Stimulated activated CD4-positive, alpha-beta T cell treated with anti-CD3 and anti-CD28 coated beads, TNF-alpha, amount 100 ng/mL, for 1 hour (primary cell): ENCODE measurements at places on chromosomes 2 and 18.

- no peak for DNase-seq
These were observed 41.3 kb downstream of the LHCGR start for GRCh38 chr2:48714245-48714644.

GRCh38 chr2:190759749-190760213 is 110.9 kb downstream of the NAB1 start:
- DNase-seq, result no peak

DNA sequence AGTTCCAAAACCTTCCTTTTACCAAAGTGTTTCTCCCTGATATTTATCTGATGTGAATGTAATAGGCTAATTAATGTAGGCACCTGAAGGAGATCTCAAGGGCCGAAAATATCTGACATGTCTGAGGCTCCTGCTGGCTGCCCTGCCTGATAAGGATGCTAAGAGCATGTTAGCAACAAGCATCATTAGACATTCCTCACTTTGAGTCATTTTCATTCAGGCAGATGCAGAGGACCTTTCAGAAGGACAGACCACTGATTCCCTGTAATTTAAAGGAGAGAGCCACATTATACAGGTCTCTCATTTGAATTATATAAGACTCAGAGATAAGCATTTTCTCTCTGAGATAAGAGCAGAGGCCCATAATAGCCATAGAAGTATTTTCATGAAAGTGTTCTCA is 222.4 kb upstream of the NCKAP5 start:
- DNase-seq, result no peak

- no peak for DNase-seq
These were observed 1947.6 kb upstream of the CELF4 start for GRCh38 chr18:39513186-39513585.

DNA sequence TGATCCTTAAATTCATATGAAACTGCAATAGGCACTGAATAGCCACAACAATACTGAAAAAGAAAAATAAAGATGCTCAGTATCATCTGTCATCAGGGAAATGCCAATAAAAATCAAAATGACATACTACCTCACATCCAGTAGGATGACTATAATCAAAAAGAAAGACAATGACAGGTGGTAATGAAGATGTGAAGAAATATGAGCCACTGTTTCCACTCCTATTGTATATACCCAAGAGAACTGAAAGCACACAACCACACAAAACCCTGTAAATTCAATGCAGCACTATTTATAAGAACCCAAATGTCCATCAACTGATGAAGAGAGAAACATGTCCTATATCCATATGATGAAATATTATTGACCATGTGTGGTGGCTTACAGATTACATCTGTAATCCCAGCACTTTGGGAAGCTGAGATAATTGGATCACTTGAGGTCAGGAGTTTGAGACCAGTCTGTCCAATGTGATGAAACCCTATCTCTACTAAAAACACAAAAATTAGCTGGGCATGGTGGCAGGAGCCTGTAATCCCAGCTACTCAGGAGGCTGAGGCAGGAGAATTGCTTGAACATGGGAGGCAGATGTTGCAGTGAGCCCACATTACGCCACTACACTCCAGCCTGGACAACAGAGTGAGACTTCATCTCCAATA is 39.9 kb downstream of the MAP3K2 start:
- DNase-seq, result no peak

DNA sequence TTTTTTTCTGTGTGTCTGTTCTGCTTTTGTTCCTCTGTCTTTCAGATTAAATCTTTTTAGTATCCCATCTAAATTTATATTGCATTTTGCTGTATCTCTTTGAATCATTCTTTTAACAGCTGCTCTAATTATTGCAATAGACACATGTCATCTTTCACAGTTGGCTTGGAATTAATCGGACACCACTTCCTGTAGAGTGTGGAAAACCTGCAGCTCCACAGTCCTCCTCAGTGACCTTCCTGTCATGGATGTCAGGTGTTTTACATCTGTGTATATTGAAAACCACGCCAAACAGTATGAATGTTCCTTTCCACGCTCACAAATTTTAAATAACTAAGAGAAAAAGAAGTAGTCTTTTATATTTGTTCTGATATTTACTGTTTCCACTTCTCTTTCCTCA is 135.3 kb downstream of the PXDN start:
- no peak for DNase-seq

GRCh38 chr2:172456002-172456401 is 28.6 kb downstream of the ITGA6 start:
- no peak for DNase-seq

DNA sequence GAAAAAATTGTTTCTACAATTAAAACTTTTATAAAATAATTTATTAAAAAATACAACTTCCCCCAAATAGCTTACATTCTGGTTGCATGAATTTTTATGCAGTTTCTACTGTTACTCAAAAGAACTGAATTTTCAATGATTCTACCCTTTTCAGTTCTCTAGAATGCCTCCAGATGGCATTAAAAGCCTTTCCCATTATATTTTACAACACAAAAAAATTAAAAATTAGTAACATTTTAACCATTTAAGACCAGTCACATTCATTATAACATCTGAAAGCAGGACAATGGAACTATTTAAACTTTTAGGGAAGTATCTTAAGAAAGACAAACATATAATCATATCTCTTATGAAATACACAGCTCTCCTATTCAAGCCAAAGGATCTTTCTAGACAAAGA is 236.0 kb upstream of the REV1 start:
- DNase-seq, result no peak

GRCh38 chr18:42392416-42392815 is 437.4 kb downstream of the PIK3C3 start:
- no peak for DNase-seq

DNA sequence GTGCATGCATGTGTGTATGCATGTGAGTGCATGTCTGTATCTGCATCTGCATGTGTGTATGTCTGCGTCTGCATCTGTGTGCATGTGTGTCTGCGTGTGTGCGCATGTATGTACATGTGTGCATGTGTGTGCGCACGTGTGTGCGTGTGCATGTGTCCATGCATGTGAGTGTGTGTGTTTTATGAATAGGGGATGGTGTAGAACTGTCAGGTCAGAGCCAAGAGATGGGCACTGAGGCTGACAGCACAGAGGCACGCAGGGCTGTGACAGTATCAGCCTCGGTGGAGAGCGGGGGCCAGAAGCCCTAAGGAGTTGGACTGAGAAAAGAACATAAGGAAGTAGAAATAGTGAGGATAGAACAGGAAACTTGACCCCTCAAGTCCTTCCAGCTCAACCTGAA is 494.0 kb upstream of the MYT1L start:
- DNase-seq, result no peak

DNA sequence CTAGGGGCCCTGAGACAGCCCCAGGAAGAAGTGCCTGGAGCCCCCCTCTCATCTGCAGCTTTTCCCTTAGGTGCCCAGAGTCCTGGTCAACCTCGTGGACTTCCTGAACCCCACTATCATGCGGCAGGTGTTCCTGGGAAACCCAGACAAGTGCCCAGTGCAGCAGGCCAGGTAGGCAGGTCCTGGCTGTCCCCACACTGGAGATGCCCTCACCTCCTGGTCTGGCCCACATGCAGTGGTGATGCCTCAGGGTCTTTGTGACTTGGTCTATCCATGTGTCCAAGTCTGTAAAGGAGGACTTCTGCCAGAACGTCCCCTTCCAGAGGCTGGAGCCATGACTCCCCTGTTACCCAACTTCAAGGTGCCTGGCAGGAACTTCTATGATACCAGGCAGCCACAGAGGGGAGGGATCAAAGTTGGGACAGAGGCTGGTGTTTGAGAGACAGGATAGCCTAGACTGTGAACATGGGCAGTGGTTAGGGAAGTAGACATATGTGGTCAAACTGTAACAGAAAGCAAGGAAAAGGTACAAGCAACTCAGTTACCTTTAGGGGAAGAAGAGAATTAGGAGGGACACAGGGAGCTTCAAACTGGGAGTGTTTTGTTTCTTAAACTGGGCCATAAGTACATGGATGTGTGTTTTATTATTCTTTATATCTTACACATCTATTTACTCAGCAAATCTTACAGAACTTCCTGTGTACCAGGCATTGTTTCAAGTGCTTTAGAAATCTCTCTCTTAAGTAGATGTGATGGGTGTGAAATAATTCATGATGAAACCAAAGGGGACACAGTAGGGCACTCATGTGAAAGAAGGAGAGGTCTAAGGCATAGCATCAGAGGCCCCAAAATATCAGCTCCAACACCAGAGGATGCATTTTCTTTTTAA is 107.1 kb downstream of the PLB1 start:
- DNase-seq, result no peak

GRCh38 chr2:198000417-198000816 is 196.0 kb downstream of the PLCL1 start:
- no peak for DNase-seq

DNA sequence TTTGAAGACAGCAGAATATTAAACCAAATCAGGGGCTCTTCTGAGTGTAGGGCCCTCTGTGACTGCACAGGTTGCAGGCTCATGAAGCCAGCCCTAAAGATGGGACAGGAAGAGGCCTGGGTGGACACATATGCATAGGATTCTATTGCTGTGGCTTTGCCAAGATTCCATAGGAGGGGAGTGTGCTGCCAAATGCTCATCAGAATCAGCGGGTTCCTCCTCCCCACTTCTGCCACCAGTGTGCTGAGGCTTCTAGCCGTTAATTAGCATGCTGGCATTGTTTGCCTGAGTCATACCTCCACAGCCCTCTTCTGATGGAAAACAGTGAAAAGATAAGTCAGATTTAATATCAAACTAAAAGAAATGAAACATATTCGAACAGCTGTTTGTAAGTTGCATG is 103.9 kb upstream of the TMEFF2 start:
- no peak for DNase-seq

- no peak for DNase-seq
These were observed 31.4 kb upstream of the CD28 start for GRCh38 chr2:203675086-203675485.

- DNase-seq, result no peak
These were observed 84.6 kb downstream of the FAM210A start for GRCh38 chr18:13641551-13642439.

DNA sequence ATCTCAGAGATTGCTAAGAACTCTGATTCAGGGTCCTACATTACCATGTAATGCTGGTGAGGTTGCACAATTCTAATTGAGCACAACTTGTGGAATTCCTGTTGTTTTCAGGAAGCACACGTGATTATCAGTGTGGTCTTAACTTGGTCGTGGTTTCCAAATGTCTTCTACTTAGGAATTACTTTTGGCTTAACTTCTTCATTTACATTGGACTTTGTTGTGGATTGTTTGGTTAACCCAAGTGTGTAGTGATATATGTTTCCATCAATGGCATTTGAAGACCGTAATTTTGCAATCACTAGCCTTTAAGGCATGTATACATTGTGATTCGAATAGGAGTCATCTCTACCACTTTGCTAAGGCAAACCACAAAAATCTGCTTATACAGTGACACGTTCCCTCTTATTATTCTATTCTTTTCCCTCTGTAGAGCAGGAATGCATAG is 373.3 kb downstream of the IRS1 start:
- no peak for DNase-seq

DNA sequence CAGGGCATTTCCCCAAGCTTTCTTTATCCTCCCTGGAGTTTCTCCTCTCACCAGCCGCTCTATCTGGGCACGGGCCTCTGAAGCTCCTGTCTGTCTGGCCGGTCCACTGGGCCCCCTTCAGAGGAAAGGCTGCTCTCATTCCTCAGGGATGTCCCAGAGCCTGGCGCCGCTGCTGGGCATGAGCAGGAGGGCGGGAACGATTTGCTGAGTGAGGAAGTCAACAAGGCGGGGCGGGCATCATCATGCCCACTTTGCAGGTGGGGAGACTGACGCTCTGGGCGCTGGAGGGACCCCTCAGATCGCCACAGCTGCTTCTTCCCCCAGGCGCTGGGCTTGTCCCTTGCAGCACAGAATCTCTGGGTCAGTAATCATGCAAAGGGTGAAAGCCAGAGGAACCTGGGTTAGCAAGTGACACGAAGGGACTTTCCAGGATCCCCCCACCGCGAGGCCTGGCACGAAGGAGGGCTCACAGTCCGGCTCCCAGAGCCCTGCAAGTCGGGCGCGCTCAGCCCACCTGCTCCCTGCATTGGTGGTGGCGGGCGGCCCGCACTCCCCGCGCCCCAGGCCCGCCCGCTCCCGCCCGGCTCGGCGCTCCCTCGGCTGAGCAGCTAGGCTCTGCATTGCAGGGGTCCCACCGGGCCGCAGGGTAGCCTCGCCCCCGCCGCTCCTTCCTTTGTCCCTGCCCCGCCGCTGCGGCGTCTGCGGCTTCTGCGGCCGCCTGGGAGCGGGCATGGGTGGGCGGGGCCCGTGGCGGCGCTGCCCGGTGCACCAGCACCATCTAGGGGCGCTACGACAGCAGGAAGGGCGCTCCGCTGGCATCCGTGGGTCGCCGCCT is 157.8 kb downstream of the CYRIA start:
- DNase-seq, result no peak

DNA sequence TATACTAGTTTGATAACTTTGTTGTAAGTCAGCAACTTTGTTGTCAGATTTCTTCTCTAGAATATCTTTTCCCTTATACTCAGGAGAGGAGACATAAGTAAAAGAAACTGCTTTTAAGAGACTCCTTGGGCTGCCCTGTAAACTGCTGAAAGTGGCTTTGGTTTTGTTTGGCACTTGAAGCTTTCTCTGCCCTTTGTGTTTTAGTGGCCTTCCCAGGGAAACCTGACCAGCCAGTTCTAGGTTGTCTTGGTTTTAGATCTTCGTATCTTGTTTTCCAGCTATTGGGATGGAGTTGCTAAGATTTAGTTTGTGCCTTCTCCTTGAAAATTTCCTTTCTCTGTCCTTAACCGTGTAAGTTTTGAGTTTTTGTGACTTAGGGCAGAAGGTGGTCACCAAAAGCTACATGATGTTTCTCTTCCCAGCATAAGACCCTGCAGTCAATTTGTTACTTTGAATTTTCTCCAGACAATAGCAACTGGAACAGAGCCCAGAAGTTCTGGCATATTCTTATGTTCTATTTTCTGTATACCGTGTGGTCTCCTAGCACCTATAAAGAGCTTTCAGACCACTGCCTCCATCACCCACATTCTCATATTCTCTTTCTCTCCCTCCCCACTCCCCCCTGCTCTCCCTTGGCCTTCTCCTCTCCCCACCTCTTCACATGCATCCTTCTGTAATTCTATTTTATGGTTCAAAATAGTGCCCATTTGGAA is 81.1 kb downstream of the BOLA3 start:
- DNase-seq, result no peak

- DNase-seq, result peak; percentile 37
These were observed 378 bp upstream of the IAH1 start for GRCh38 chr2:9473985-9474360.

DNA sequence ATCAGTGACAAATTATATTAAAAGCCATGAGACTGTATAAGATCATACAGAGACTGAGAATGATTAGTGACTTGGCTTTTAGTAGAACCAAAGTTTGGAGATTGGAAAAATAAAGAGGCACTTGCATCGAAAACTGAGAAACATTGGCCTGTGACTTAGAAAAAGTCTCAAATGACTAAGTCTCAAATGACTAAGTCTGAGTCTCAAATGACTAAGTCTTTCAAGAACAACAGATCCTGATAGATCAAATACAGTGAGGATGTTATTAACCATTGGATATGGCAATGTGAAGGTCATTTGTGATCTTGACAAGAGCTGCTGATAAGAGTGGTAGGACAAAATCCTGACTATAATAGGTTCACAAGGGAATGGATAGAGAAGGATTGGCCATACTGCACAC is 135.5 kb upstream of the FANCL start:
- no peak for DNase-seq

GRCh38 chr18:45119876-45120275 is 439.2 kb downstream of the SETBP1 start:
- no peak for DNase-seq
